NCI-H2171 (cell line): ENCODE measurements at places on chromosomes 1 and 21.

GRCh38 chr1:170049176-170049800, 25.2 kb downstream of the KIFAP3 start:
- no peak for DNase-seq

DNA sequence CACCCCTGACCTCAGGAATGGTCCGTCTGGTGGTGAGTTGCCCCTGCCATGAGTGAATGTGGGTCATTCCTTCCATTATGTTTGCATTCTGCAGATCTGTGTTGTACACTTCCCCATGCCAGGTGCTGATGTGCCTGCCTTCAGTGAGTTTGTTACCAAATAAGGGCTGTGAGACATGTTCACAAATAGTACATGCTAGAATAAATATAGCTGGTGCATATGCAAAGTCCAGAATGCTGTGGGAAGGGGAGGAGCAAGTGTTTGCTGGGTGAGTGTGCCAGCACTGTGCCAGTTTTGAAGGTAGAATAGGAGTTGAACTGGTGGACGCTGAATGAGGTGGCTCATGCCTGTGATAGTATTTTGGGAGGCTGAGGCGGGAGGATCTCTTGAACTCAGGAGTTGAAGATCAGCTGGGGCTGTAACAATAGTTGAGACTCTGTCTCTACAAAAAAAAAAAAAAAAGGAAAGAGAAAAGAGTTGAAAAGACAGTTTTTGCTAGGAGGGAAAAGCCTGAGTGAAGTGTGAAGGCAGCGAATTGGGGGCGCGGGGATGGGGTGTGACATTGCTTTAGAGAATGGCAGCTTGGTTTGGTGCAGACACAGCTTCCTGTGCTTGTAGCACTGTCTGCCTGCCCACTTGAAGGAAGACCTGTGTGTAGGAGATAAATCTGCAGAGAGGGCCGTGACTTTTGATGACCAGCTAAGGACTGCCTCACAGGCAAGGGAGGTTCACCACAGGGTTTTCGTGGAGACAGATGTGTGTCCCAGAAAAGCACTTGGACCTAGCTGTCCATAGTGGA, 61.1 kb downstream of the LGR6 start:
- DNase-seq, result no peak

DNA sequence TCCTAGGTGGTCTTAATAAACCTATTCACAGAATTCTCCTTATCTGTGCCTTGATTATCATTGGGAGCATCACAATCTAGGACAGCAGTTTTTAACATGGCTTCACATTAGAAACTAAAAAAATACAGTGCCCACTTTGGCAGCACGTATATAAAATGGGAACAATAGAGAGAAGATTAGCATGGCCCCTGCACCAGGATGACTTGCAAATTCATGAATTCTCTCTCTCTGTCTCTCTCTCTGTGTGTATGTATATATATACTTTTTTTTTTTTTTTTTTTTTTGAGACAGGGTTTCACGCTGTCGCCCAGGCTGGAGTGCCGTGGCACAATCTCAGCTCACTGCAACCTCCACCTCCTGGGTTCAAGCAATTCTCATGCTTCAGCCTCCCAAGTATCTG, 6.2 kb upstream of the PPP1R8 start:
- no peak for DNase-seq

- DNase-seq, result no peak
Observed at GRCh38 chr1:44808938-44809917, 905 bp downstream of the BTBD19 start.

- DNase-seq, result no peak
Observed at GRCh38 chr1:212554401-212554800, 54.2 kb upstream of the ATF3 start.

- no peak for DNase-seq
Observed at GRCh38 chr1:8241417-8242014, 76.4 kb upstream of the SLC45A1 start.

DNA sequence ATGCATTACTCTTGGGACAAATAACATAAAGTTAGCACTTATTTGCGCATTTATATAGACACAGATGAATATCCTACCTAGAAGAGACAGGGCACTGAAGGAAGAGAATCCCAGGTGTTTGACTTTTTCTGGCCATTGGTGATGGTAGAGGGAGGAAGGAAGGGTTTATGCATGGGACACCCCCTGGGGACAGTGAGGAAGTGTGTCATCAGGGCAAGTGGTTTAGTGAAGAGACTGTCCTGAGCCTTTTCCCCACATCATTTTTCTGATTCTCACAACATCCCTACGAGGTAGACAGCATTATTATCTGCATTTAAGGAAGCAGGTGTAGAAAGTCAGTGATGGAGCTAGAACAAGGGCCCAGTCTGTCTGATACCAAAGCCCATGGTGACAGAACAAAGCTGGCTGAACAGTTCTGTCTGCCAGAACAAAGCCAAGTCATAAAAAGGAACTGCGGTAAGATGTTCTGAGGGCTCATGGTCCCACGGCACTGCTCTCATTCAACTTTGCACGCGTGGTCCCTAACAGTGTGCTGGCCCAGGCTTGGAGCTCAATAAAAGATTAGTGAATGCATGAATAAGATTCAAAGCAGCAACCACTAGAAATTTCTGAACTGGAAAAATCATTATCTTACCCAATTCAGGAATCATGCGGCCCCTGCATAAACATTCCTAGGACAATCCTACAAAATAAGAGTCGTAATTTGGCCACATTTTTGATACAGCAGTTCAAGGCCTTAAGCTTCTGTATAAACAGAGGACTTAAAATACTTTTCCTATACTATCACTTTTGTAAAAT, 12.2 kb upstream of the CDC42BPA start:
- no peak for DNase-seq

GRCh38 chr1:49333906-49334305, 557.2 kb upstream of the BEND5 start:
- DNase-seq, result no peak

GRCh38 chr1:158053276-158053675, 59.8 kb downstream of the KIRREL1 start:
- DNase-seq, result no peak

DNA sequence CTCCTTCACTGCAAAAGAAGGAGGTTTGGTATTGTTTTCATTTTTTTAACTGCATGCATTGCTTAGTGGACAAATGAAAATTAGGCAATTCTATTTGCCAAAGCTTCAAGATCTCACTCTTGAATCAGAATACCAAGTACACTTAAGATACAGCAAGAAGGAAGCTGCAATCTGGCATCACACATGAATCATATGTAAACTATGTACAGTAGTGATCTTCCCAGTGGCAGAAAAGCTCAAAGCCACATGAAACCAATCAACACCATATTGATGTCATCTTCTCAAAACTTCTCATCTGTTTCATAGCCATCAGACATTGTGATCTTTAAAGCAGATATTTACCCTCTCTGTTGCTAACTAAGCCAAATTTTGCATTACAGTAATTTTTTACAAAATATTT, 550.1 kb downstream of the LTN1 start:
- DNase-seq, result no peak
